ENCODE measurements at places on chromosomes 4 and X.

DNA sequence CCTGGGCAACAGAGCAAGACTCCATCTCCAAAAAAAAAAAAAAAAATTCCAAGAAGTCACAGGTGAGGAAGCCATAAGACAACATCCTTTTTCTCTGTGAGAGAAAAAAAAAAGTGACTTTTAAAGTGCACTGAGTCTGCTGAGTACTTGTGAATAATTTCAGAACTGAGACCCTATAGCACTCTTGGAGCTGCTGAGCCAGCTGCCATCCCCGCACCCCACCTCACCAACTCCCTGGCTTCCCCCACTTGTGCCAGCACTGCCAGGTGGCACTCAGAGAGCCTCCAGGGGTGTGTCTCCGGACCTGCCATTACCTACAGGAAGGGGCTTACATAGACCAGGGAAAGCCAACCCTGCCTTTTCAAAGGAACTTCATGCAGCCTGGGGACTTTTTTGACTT is 39.2 kb upstream of the HS3ST1 start:
- no peak for DNase-seq

- DNase-seq, result no peak
Measured at GRCh38 chrX:46792810-46793188, 33.9 kb upstream of the SLC9A7 start.

GRCh38 chrX:10107483-10107882 is 49.3 kb upstream of the CLCN4 start:
- no peak for DNase-seq

DNA sequence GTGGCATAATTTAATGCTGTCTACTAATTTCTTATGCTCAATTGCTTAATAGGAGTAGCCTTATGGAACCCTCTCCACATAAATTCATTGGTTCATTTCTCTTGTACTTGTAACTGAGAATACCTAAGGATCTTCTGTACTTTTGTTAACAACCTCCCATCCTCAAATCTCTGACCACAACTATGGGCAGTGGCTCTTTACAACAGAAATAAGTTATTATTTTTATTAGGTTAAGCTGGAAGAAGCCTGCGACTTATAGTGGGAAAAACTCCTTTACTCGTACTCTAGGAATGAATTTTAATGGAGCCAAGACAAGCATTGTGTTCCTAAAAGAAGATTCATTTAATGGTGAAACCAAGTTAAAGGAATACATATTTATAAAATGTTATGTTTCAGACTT is 337.1 kb upstream of the CTSO start:
- no peak for DNase-seq

- no peak for DNase-seq
Measured at GRCh38 chr4:13922459-13922858, 294.9 kb upstream of the BOD1L1 start.

DNA sequence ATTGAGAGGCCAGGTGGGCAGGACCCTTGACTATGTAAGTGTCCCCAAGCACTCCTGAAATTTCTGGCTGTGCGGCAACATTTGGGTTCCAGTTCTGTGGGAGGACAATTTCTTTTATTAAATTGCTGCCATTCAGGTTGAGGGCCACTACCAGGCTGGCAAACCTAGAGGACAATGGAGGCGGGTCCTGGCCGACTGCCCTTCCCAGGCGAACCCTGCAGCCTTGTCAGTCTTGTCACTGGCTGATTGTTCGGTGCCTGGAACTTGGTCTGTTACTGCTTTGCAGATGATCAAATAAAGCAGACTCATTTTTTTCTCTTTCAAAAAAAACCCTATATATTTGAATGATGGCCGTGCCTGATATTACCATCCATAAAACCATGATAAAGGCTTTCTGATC is 6.6 kb upstream of the TMEM128 start:
- DNase-seq, result no peak

DNA sequence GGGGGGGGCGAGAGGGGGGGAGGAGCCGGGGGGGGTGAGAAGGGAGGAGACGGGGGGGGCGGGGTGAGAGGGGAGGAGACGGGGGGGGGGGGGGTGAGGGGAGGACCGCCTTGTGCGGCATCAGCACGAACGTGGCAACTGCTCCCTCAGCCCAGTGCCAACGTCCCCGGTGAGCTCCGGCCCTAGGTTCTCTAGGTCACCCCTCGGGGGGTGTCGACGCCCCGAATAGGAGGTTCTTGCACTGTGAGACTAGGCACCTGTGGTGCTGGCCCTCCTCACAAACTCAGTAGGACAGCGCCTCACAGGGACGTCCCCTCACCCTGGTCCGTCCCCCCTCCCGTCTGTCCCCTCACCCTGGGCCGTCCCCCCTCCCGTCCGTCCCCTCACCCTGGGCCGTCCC is 21.5 kb upstream of the GTPBP6 start:
- no peak for DNase-seq

GRCh38 chr4:48832571-48832970 is 1.7 kb downstream of the OCIAD1 start:
- no peak for DNase-seq

DNA sequence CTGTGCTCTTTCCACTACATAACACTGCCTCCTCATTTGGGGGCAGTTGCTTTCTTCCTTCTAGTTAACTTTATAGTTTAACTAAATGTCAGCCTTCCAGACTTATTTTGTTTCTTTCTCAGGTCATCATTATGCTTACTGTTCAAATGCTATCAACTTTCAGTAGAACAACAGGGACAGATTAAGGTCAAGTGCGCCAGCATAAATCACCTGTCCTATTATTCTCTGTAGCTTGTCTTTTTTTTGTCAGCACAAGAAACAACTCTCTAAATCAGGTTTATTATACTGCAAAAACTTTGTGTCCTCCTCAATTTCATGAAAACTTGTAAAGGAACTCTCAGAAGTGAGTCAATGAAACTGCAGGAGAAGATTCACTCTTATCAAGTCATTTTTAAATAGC is 19.6 kb downstream of the SPANXA2 start:
- no peak for DNase-seq

DNA sequence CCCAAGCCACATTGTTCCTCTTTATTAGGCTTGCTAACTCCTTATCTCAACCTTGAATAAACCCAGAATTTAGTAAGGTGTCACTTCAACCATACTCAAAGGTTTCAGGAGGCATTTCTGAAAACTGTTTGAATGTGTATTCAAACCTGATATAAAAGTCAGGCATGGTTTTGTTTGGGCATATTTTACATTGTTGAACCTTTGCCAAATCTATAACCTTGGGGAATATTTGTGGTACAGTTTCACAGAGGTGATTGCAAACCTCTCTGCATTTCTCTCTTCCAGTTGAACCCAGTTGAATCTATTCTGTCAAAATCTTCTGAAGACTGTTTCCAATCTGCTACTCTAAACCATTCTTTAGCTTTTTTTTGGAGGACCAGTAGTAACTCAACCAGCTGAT is 409.0 kb downstream of the TECRL start:
- DNase-seq, result no peak

All from activated naive CD4-positive, alpha-beta T cell treated with Interleukin-2 at 50 U/mL for 16 hours (primary cell).